ENCODE measurements at places on chromosomes 7 and 10.

GRCh38 chr10:127612-128432, 7.4 kb upstream of the ZMYND11 start:
- no peak for DNase-seq

DNA sequence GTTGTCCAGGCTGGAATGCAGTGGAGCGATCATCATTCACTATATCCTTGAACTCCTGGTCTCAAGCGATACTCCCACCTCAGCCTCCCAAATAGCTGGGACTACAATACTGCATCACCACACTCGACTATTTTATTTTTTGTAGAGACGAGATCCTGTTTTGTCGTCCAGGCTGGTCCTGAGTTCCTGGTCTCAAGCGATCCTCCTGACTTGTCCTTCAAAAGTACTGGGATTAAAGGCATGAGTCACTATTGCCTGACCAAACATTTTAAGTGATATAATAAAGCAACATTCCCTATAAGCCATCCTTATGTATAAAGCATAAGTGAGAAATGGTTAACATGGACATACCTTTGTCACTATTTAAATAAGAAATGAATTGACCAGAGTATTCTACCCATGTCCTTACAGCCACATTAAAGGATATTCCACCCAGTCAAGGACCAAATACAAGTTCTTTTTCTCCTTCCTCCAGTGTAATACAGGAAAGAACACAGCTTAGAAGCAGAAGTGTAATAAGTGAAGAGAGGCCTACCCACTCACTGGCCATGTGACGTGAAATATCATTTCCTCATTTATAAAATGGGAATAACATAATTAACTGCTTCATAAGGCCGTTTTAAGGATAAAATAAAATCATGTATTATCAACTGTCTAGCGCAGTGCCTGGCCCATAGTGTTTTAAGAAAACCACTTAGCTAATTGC, 82.0 kb downstream of the DOCK4 start:
- no peak for DNase-seq

- DNase-seq, result no peak
These were observed 12.6 kb downstream of the TMEM176B start for GRCh38 chr7:150787321-150788281.

GRCh38 chr7:71835056-71835455, 577.1 kb downstream of the CALN1 start:
- no peak for DNase-seq

- DNase-seq, result no peak
These were observed 199.7 kb downstream of the IMMP2L start for GRCh38 chr7:111362506-111363054.

DNA sequence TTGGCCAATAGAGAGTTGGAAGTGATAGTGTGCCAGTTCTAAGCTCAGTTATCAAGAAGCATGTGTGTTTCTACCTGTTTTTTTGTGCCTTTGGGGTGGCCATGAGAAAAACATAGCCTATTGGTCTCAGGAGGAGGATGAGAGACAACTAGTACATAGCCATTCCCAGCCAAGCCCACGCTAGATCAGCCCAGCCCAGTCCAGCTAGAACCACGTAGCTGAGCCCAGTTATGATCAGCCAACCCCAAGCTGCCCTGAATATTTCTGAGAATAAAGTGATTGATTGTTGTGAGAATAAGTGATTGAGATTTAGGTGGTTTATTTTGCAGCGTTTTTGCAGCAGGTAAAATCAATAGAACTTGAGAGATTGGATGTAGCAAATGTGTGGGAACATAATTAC, 15.9 kb downstream of the SORCS3 start:
- DNase-seq, result no peak

All from stimulated activated CD8-positive, alpha-beta memory T cell treated with anti-CD3 and anti-CD28 coated beads, Interleukin-7, amount 100 ng/mL, for 24 hours (primary cell).